GM13976 (cell line): ENCODE measurements at places on chromosomes 2 and 18.

DNA sequence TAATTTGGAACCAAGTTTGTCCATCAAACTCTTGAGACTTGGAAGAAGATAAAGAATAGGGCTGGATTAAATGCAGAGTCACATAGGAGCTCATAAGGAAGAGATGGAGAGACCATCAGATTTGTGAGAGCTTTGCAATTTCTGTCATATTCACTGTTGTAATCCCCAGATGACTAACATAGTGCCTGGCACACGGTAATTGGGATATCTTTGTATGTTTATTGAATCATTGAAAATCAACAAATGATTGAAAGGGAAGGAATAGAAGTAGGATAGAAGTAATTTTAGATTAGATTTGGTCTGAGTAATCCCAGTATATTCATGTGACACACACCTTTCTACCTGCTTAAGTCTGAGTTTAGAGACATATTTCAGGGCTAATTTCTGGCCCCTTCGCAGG, 75.4 kb downstream of the LCLAT1 start:
- no peak for DNase-seq

GRCh38 chr18:30093376-30093775, 949.2 kb downstream of the DSC3 start:
- no peak for DNase-seq

GRCh38 chr2:123770996-123771720, 253.9 kb upstream of the CNTNAP5 start:
- DNase-seq, result no peak

DNA sequence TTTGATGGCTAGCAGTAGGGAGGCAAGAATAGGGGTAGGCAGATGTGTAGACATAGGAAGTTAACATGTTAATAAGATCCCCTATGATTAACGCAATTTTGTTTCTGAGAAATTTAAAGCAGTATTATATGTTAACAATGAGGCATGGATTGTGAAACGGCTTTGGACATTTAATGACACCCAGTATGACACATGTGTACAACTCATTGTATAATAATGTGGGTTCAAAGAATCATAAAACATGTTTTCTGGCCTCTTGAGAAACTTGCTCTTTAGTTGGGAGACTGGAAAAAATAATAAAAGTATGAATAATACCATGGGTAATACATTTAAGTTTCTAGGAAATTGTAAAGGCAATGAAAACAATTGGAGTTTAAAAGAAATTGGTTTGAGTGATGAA, 332.1 kb upstream of the CDH20 start:
- no peak for DNase-seq

- DNase-seq, result peak; percentile 43
Observed at GRCh38 chr2:104412384-104412783, 441.5 kb upstream of the POU3F3 start.

GRCh38 chr2:68742626-68743415, 8.2 kb downstream of the ARHGAP25 start:
- DNase-seq, result no peak

DNA sequence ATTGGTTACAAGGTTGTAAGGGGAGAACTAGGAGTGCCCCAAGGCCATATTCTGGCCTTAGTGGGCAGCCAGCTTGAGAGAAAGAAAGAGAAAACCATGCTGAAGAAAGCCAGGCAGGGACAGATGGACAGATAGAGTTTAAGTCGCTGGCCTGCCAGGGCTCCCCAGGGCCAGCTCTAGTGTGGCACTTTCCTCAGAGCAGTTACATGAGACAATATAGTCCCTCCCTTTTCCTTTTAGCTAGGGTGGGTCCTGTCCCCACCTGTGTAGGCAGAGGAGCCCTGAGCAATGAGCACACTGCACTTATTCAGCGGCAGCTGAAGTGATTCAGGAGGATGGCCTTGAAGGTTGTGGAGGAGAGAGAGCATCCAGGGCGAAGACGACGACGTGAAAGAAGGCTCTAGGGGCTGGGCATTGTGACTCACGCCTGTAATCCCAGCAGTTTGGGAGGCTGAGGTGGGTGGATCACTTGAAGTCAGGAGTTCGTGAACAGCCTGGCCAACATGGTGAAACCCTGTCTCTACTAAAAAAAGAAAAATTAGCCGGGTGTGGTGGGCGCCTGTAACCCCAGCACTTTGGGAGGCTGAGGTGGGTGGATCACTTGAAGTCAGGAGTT, 152.0 kb upstream of the SLC1A4 start:
- DNase-seq, result no peak

DNA sequence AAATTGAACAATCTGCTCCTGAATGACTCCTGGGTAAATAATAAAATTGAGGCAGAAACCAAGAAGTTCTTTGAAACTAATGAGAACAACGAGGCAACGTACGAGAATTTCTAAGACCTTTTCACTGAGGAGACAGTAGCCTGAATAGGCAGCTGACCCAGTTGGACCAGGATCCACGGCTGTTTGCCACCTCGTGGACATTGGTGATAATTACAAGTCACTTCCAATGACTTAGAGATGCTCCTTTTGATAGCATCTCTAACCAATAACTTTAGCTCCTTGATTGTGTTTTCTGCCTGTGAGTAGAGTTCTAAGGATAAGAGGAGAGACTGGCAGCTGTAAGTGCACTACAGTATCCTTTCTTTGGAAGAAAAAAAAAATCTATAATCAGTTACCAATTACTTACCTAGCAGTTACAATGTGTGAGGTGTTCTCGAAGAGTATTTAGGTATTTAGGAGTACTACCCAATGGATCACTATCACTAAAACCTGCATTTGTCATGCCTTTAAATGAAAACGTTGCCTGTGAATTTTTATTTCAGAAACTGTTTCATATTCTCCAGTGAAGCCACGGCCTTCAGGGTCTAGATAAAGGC, 31.3 kb upstream of the CNTNAP5 start:
- DNase-seq, result no peak

GRCh38 chr2:221753401-221753800, 181.3 kb upstream of the EPHA4 start:
- DNase-seq, result no peak

DNA sequence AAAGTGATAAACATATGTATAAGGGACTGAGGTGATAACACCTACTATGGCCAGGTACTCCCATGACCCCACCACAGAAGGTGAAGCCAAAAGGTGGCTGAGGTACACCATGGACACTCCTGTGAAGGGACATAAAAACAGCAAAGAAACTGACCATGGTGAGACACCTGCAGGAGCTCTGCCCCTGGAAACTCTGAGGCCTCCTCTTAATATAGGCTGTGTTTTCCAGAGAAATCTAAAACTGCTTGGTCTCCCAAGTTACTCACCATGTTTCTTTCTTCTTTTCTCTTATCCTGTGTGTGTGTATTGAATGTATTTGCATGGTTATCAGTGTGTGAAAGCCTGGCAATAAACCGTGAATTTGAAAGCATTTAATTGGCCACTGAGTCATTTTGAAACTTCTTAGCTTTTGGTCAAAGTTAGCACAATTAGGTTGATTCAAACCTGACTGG, 739.3 kb upstream of the GCFC2 start:
- DNase-seq, result no peak

DNA sequence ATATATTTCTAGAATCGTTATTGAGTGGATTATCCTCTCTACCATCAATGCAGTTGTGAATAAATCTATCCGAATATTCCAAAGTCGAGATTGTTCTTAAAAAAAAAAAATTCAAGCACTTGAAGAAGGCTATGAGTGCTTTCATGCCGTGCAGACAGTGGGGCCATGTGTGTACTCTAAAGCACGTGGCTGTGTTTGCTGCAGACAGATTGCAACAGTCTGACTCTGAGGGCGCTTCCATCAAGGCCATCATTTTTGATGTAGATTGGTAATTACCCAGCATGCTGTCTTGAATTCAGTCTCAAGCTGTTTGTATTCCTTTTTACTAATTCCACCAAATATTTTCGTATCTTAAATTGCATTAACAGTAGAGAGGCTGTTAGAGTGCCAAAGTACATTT, 325.9 kb upstream of the LINC00305 start:
- no peak for DNase-seq

DNA sequence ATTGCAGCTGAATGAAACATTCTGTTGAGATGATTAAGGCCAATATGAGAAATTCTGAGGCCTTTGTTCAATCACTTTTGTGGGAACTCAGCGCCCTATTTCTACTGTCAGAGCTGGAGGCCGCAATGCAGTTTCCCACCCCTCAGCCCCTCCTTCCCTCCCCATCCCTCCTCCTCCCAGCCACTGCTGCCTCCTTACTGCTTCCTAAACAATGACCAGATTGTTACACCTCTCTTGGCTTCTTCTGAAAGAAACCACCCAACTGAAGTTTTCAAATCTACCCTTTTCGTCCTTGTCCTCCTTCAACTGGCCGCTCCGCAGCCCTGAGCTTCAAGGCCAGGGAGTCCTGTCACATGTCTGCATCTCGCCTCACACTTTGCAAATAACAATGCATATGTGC, 36.7 kb upstream of the MAPK4 start:
- DNase-seq, result no peak

GRCh38 chr2:218229239-218229638, 12.2 kb downstream of the ARPC2 start:
- peak; percentile 79 for DNase-seq

DNA sequence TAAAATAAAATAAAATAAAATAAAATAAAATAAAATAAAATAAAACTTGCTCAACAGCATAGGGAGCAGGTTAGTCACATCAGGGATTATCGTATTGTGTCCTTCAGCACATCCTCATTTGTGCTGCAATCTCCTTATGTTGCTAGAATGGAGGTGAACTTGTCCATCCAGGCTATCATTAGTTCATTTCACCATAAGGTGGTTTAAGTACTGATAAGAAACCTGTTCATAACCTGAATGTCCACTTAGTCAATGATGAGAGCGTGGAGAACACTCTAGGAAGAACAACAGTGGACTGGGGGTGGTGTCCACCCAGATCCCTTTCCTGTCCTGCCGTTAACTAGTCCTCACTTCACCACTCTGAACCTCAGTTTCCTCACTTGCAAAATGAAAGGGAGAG, 21.9 kb downstream of the DHRS9 start:
- DNase-seq, result no peak
